ENCODE measurements at places on chromosomes 3 and 15. TPM values are rescaled to one million over a fixed set of nuclear protein-coding genes. Genes with fewer than 3 reads are reported as not detected.

CCR9 gene
- total RNA-seq = 0.23 TPM

DNA sequence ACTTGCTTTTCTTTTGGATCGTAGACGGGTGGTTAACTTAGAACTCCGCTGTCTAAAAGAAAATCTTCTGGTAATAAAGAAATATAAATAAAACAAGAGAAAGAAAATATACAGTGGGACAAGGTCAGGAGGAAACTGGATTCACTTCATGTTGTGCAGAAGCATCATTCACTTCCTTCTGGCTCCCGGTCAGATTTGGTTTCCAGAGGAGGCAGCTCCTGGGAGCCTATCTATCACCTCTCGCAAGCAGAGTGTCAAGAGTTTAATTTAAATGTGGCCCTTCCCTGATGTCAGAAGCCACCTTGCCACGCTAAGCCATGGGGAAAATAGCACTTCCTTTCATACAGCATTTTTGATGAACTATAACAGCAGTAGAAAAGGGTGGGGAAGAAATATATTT is 139.1 kb downstream of the NSMCE3 start:
- DNase-seq = no peak

- DNase-seq = no peak
These were observed 44.0 kb downstream of the CCDC54 start for GRCh38 chr3:107421170-107421792.

- no peak for DNase-seq
These were observed 52.0 kb upstream of the LRIG1 start for GRCh38 chr3:66552846-66553245.

HHATL gene
- 0.35 TPM for total RNA-seq

- no peak for DNase-seq
These were observed 275.8 kb upstream of the KCNH8 start for GRCh38 chr3:18872466-18872865.

DNA sequence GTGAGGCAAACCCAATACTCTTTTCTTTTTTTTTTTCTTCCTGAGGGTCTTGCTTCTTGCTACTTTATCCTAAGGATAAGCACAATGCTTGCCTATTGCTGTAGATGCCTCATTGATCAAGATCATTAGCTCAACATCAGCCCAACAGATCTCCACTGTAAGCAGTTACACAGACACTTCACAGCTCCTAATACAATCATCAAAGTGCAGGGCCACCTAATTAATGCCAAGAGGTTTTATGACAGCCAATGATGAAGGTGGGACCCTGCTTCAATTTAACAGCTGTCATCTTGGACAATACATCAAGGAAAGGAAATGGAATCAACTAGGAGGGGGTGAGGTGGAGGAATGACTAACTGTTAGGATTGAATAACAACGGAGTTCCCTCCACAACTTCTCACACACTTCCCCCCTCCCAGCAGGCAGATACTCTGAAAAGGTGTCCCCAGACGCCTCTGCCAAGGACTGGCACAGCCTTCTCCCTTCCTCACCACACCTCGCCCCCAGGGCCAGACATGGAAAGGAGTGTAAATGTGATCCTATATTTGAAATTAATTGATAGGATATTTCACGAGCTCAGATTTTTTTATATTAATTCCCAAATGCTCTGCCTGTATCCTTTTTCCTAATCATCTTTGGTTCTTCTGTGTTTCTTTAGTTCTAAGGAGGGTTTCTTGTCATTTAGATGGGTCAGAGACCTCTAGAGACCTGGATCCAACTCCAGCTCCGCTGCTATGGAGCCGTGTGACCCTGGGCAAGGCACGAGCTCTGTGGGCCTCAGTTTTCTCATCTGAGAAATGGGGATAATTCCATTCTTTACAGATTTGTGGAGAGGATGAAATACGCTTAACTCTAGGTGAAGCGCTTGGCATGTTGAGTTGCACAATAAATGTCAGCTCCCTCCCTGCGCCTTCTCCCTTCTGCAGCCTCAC is 1.2 kb downstream of the DCLK3 start:
- no peak for DNase-seq

Measured in mucosa of gallbladder (tissue), 1 donor.